ENCODE measurements at places on chromosomes 7 and 10.

- DNase-seq = no peak
These were observed 5.8 kb upstream of the TRUB1 start for GRCh38 chr10:114932225-114932624.

DNA sequence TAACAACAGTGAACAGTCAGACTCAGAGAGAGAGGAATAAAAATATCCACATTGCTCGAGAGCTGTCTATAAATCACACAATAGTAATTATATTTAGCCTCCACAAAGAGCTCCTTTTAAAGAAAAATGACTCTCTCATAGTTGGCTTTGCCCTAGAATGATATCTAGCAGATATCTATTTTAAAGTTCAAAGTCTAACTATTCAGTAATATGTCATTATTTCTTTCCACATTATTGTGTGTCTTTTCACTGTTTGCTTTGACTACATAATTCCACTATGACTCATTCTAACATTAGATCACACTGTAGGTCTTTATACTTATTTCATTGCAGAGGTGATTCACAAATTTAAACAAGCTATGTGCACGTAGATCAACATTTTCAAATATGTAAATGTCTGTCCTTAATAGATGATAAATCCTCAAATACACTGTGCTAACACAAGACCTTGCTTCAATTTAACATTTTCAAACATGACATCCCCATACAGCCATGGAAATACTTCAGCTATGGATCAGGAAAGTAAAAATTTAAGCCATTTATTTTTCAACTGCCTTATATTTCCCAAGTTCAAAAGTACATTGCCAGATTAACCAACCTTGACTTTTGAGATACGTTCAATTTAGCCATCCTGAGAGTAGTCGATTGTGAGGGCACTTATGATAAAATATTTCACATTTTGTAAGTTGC, 99.9 kb upstream of the AKR1E2 start:
- no peak for DNase-seq

- no peak for DNase-seq
These were observed 5.6 kb upstream of the PAX2 start for GRCh38 chr10:100739517-100740368.

GRCh38 chr7:31028006-31028405, 24.1 kb upstream of the ADCYAP1R1 start:
- no peak for DNase-seq

- no peak for DNase-seq
These were observed 30.1 kb upstream of the TM9SF3 start for GRCh38 chr10:96616961-96617360.
